Uterus (tissue), 4 donors: ENCODE measurements at places on chromosomes 3 and 15. TPM values are rescaled to one million over a fixed set of nuclear protein-coding genes. Genes with fewer than 3 reads are reported as not detected.

DNA sequence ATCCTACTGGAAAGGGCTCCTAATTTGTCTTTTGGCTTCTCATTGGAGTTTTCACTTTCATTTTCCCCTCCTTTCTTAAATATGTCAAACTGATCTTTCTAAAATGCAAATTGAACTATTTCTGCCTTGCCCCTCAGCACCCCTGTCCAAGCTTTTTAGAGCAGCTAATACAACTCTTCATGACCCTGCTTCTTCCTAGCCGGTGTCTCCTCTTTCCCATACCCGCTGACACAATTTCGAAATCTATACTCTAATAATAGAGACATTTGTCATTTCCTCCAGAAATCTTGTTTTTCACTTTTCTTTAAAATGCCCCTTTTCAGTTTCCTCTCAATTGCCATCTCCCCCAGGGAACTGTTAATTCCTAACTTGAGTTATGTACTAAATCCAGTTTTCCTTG is 2.9 kb upstream of the EPHA3 start:
- DNase-seq: no peak

- DNase-seq: peak; percentile 78
These were observed 13.2 kb upstream of the TMEM212 start for GRCh38 chr3:171829841-171830517.

DNA sequence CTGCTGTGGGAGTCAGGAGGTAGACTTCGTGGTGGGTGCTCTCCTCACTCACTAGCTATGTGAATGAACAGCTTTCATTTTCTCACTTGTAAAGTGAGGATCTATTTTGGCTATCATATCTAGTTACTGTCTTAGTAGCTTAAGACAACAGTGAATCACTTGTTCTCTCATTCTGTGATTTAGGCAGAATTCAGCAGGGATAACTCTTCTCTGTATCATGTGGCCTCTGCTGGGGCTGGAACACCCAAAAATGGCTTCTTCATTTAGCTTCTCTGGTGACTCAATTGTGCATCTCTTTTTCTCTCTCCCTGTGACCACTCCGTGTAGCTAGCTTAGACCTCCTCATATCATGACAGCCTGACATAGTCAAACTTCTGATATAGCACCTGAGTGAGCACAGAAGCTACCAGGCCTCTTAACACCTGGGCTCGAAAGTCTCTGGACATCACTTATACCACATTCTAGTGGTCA is 68.4 kb downstream of the BFSP2 start:
- DNase-seq: no peak

DNA sequence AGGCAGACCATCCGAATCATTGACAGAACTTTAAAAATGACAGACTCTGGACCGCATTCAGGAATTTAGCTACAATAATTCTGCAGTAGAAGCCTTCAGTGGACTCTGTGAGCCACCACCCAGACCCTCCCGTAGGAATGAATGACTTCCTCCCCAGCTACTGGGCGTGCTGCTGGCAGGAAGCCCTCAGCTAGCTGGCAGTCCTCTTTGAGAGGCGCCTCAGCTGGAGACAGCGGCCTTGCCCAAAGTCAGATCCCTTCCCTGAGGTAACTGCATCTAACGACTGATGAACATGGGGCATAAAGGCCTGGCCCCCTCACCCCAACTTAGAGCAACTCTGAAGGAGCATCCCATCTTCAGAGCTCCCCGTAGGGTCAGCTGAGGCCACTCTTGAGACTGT is 25.8 kb downstream of the CRABP1 start:
- DNase-seq: no peak

DNA sequence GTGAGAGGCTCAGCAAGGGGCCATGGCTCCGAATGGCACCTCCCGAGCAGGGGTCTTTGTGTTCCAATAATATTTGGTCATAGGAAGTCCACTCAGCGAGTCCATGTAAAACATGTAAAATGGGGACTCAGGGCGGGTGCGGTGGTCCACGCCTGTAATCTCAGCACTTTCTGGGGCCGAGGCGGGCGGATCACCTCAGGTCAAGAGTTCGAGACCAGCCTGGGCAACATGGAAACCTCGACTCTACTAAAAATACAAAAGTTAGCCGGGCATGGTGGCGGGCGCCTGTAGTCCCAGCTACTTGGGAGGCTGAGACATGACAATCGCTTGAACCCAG is 26.4 kb downstream of the EFCC1 start:
- DNase-seq: no peak

DNA sequence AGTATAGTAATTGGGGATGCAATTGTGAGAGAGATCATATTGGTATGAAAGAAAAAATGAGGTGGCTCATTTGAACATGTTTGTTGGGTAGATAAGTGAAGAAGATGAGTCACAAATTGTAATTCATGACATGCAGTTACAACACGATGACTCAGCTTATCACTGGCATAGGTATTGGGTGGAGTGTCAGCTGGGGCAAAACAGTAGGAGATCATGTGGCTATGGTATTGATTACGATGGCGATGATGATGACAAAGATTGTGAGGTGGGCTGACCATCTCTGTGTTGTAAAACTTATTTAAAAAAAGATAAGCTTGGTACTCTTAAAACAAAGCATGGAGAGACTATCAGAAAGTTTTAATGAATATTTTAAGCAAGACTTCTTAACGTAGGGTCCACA is 11.6 kb upstream of the DPH6 start:
- no peak for DNase-seq

DNA sequence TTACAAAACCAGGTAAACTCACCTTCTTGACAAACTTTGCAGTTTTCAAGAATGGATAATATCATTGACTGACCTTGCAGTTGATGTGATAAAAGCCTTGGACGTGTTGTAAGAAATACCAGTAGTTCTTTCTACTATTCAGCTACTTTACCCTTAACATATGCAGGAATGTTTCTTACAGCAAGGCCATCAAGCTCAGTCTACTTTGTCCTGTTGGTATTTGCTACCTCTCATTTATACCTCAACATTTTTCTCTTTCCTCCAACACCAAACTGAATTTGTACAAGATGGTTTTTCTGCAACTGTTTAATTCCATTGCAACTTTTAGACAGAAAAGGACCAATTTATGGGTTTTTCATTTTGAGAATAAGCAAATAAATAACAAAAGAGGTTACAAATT is 147.4 kb upstream of the BCHE start:
- DNase-seq: no peak

- DNase-seq: no peak
These were observed 85.8 kb downstream of the GAP43 start for GRCh38 chr3:115709093-115709492.

DNA sequence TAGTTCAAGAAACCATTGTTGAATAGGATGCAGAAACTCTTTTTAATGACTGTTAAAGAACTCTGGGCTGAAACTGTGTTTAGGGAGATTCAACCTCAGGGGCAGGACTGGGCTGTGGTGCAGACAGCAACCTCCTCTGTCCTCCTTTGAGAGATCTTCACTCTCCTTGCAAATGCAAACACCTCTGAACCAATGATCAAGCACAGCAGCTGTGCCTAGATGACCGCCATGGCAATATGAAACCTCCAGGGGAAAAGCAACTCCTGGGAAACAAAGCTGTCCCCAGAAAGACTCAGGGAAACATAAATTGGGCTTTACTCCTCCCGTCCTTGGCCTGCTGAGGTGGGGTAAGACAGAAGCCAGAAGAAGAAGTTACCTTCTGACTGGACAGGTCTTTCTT is 52.6 kb downstream of the TBC1D2B start:
- no peak for DNase-seq

DNA sequence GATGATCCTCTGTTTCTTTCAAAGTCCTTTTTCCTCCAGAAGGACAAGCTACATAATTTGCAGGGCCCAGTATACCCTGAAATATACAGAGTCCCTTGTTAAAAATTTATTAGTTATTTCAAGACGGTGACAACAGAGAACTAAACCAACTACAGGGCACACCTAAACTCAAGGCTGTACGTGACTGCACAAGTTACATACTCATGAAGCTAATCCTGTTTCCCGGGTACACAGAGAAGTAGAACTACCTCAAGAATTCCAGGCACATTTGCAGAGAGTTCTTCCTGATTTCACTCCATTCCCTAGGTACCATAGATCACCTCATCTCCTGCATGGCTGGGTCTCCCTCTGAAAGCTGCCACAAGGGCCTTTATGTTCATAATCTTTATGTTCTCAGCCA is 279.4 kb upstream of the ARL6 start:
- no peak for DNase-seq

- DNase-seq: no peak
These were observed 81.6 kb downstream of the ST6GAL1 start for GRCh38 chr3:187011915-187012314.

DNA sequence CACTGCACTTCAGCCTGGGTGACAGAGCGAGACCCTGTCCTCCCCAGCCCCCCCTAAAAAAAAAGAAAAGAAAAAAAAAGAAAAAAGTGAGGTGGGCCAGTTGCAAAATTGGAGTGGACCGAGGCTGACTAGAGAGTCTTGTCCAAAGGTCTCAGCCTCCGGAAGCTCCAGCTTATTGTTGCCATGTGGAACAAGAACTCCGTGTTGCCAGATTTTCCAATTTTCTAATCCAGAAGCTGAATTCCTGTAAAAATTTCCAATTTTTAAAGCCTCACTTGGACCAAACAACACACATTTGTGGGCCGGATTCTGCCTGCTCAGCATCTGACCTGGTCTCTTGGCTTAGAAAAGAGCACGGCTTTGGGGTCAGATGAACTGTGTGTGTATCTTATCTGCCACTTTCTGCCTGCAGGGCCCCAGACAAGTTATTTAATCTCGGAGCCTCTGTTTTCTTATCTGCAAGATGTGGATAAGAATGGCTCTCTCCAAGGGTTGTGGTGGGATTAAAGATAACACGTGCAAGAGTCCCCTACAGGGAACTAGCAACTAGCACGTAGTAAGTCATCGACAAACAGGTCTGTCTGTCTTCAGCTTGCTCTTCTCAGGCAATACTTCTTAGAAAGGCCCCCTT is 73.7 kb upstream of the TLE3 start:
- DNase-seq: no peak

GRCh38 chr15:42332331-42332730 is 27.0 kb upstream of the CAPN3 start:
- no peak for DNase-seq

DNA sequence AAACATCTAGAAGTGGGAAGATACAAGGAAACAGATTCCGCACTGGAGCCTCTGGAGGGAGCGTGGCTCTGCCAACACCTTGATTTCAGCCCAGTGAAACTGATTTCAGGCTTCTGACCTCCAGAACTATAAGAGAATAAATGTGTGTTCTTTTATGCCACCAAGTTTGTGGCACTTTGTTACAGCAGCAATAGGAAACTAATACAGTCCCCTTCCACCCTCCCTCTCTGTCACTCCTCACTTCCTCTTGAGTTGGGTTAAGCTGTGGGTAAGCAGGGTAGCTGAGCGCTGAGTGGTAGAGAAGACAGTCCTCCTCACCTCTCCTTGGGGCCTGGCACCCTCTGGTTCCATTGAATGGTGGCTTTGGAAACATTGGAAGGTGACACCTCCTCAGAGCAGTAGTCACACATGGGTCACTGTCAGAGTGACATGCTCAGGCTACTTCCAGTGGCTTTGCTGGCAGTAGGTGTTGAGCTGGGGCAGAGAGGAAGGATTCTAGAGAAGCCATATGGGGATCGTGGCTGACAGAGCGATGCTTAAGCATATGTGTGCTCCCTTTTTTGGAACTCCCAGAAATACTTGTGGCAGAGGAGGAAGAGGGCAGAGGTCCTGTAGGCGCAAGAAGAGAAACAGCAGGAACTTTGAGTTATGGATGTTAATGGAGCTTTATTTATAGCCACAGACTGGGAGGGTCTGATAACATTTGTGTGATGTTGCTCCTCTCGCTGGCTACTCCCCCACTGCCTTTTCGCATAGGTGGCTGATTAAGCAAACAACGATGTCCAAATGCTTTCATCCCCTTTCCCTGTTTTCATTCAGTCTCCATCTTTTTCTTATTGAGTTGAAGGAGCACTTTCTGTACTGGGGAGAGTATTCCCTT is 14.8 kb upstream of the HCN4 start:
- DNase-seq: no peak

DNA sequence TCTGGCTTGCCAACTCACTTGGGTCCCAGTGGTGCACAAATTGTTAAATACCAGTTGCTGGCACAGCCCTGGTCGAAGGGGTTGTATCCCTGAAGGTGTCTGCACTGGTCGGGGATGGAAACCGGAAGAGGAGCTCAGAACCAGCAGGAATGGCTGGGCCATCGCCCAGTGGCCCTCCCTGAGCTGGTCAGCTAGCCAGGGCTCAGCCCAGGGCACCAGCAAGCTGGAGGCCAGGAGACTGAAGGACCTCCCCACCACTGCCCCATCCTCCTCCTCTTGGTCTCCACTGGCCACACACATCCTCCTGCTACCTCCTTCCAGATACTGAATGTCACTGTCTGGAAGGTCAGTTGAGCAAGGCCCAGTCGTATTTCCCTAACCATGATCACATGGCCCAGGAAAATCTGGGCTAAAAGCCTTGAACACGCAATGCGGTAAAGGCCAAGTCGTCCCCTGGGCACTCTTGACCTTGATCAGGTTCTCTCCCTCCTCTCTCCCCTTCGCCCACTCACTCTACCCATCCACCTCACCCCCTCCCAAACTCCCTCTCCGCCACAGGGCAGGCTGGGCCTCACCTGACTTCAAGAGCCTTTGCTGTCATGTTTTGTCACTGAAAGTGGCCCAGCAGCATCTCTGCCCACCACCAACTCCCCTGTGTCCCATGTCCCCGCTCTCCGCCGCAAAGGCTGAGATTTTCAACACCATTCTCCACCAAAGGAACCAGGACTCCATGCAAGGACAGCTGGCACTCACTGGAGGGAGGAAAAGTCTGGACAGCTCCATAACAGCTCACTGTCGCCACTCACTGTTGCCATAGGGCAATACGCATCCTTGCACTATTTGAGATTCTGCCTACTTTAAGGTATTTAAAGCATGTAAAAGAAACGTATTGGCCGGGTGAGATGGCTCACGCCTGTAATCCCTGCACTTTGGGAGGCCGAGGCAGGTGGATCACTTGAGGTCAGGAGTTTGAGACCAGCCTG is 12.1 kb downstream of the ZDHHC19 start:
- no peak for DNase-seq

DNA sequence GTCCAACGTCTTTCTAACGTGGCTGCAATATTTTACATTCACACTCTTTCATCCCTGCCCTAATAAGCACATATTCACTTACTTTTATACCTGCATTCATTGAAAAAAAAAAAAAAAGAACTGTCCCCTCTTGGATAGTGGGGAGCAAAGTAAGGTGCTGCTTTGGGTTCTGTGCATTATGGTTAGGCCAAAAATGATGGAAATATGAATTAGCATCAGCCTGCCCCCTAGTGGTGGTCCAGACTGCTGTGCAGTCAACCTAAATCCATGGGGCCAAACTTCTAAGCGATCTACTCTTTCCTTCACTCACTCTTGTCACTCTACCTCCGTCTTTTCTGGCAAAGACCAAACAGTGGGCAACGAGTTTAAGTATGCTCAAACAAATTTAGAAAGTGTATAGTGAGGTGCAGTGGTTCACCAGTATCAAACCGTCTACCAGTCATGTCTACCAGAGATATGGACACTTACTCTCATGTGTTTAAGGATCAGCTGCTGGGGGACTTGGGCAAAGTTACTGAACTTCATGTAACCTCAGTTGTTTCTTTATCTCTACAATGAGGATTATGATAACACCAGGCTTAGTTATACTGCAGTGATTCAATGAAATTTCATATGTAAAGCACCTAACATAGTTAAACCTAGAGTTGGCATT is 61.5 kb upstream of the GRM7 start:
- DNase-seq: no peak

Gene ERC2
- not detected for total RNA-seq

Gene FAM174B
- 0.51 TPM for total RNA-seq

Gene ALPK3
- 0.88 TPM for total RNA-seq

Gene MME
- total RNA-seq: 2.3 TPM

Gene GCNT3
- total RNA-seq: 1.7 TPM

Gene RYR3
- total RNA-seq: 36.6 TPM

Gene ZNF654
- total RNA-seq: 16.1 TPM

Gene PTX3
- total RNA-seq: 0.82 TPM

Gene ANKUB1
- 0.51 TPM for total RNA-seq

Gene CYP8B1
- not detected for total RNA-seq

Gene HYAL3
- 1.9 TPM for total RNA-seq

Gene BBX
- 98.2 TPM for total RNA-seq
